ENCODE measurements at places on chromosomes 2 and 18.

- no peak for DNase-seq
These were observed 125.7 kb downstream of the KCTD1 start for GRCh38 chr18:26422472-26423162.

DNA sequence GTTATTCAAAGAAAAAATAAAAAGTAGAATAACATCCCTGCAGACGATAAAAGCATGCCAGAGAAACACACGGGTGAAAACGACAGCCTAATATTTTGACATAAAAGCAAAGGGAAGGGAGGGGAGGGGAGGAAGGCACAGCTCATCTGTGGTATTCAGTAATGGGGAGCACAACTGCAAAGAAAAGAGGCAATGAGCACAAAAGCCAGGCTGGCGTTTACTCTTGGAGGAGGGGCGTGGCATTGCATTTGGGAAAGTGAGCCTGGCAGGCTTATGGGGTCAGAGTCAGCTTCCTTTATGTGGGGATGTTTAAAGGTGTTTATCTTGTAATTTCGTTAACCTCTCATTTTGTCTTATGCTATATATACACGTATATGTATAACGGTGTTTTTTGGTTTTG lies 53.2 kb downstream of the STEAP3 start:
- DNase-seq, result no peak

DNA sequence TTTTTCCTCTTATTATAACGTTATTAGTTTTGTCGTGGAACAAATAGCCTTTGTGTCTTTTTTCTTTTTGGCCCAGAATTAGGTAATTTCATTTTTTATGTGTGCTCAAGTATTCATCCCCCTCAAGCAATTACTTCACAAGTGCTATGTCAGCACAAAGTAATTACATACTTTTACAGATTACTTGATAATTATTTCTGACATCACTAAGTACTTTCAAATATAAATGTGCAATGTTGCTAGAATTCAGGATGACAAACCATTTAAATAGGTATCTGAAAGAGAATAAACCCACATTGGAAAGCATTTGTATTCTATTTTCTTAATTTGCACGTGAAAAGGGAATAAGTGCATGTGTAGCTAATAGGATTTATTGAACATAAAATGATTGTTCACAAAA lies 238.2 kb downstream of the CDH7 start:
- no peak for DNase-seq

DNA sequence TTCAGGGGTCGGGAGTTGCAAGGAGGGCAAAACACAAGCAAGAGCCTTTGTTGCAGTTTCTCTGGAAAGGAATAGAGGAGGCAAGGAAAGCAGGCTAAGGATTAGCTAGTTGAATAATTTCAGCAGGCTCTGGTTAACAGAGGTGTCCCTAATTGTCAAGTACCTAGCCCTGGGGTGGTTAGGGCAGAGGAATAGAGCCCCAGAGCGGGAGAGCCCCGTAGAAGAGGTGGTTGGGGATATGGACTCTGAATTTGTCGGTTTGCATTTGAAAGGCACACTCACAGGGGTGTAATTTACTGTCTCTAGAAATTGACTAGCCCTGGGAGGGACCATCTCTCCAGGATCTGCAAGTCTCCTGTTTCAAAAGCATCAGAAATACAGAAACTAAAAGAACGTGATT lies 1030.2 kb downstream of the TMEM182 start:
- DNase-seq, result no peak

GRCh38 chr2:135999899-136000298 lies 14.5 kb upstream of the DARS1 start:
- no peak for DNase-seq

DNA sequence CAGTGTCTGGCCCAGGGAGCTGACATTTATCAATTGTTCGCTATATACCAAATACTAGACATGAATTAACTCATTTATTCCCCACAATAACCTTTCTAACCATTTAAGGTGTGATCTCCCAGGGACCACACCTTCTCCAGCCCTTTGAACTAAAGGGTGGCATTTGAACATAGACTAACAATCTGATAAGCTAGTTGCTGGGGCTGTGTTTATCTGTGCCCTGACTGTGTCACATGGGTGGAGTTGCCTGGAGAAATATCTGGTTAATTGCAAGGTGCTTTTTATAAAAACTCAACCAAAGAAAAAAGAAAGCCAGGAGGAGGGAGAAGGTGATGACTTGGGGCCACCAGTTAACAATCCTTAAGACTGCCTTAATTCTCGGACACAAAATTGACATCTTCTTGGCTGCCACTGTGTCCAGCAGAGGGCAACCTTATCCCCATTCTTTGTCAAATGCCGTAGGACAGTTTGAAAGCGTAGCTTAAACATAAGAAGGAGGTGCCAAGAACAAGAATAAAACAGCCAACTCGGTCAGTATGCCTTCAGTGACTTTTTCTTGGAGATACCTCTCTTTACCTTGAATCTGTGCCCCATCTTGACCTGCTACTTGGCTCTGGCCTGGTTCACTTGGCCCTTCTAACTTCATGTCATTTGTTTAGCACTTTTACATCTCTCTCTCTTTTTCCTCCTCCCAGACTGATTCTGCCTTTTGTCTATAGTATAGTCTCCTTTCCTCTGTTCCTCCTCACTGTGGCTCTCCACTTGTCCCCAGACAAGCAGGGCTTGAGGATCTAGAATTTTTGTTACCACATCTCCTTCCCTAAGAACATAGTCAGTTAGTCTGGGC lies 183.4 kb downstream of the MYO3B start:
- peak; percentile 9 for DNase-seq

GRCh38 chr2:85850451-85850850 lies 38.3 kb downstream of the ST3GAL5 start:
- no peak for DNase-seq

GRCh38 chr2:41483982-41484857 lies 563.6 kb upstream of the PKDCC start:
- no peak for DNase-seq

DNA sequence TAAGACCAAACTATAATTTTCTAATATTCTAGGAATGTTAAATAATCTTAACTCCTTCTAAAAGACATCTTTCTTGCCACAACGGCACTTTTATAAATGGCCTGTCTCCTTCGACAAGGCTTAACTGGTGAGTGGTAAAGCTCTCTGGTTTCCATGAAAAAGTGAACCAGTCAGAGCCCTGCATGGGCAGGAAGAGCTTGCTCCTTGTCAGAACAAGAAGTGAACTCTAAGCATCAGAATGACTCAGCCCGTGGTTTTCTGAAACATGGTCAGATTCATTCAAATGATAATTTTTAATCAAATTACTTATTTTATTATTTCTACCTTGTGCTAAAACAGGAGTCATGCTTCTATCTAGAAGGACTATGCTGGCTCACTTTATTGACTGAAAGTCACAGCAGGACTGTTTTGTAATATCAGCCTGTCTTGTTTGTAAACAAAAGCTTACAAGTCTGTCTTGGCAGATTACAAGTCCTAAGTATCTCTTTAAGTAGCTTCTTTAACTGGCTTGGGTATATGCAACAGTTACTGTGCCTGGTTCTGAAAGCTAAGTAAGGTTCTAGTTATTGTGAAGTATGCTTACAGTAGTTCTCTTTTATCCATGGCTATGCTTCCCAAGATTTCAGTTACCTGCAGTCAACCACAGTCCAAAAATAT lies 245.4 kb downstream of the NAPG start:
- DNase-seq, result no peak

DNA sequence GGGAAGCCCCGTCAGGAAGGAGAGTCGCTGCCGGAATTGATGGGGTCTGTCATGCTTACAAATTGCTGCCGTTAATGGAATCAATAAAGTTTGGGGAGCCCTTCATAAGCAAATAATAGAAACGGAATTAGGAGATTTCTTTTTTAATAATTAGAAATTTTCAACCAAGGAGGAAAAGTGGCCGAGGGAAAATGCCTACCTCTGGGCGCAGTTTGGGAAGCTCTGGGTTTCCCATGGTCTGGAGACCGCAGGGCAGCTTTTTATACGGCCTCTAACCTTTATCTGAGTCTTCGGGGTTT lies 1.3 kb downstream of the EVX2 start:
- DNase-seq, result no peak

- no peak for DNase-seq
These were observed 116.8 kb downstream of the IKZF2 start for GRCh38 chr2:213034585-213034984.

DNA sequence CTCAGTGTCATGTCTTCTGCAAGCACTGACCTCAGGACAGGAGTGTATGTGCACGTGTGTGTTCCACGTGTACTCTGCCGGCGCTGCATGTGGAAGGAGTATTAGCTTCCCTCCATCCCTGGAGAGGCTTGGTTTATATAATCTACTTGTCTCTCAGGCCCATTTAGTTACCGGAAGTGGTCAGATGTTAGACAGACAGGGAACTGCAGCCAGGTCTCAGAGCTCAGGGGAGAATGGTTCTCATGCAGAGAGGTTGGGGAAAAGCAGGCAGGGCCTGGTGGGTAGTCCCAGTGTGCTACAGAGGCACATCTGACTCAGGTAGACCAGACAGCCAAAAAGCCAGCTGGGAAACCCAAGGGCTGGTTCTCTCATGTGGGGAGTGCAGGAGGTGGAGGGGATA lies 167.9 kb downstream of the CTIF start:
- DNase-seq, result no peak

GRCh38 chr2:241017228-241017940 lies 19.0 kb downstream of the SNED1 start:
- no peak for DNase-seq

DNA sequence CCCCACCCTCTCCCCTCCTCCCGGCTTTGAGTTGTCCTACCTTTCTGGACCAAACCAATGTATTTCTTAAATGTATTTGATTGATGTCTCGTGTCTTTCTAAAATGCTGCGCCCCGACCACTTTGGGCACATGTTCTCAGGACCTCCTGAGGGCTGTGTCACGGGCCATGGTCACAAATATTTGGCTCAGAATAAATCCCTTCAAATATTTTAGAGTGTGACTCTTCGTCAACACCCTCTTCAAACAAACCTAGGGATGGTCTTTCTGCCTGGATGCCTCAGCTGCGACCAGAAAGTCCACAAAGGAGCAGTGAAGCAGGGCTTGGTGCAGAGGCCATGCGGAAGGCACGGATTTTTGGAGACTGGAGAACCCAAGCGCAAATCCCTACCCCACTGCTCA lies 1.1 kb upstream of the SLC35F6 start:
- DNase-seq, result no peak

GRCh38 chr2:129483366-129483765 lies 496.1 kb upstream of the RAB6C start:
- no peak for DNase-seq

GRCh38 chr18:59055345-59056032 lies 84.2 kb upstream of the SEC11C start:
- no peak for DNase-seq

DNA sequence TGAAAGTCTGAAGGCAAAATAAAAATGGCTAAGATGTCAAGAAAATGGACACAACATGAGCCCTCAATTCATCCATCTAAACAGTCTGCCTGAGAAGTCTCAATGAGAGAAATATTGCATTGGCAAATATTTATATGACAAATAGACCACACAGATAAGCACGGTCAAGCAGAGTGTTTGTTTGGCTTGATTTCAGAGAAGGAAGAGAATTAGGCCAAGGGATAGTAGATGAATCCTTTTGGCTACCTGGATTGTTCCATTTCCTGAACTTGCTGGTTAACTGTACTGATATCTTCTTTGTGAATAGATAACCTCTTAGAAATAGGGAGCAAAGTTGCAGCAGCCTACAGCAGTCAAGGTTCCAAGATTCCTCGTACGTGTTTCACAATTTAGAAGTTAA lies 129.6 kb downstream of the RBMS1 start:
- DNase-seq, result no peak

GRCh38 chr2:145563741-145564615 lies 1044.1 kb upstream of the ZEB2 start:
- no peak for DNase-seq

GRCh38 chr2:189648846-189649509 lies 12.3 kb upstream of the ASNSD1 start:
- DNase-seq, result no peak

DNA sequence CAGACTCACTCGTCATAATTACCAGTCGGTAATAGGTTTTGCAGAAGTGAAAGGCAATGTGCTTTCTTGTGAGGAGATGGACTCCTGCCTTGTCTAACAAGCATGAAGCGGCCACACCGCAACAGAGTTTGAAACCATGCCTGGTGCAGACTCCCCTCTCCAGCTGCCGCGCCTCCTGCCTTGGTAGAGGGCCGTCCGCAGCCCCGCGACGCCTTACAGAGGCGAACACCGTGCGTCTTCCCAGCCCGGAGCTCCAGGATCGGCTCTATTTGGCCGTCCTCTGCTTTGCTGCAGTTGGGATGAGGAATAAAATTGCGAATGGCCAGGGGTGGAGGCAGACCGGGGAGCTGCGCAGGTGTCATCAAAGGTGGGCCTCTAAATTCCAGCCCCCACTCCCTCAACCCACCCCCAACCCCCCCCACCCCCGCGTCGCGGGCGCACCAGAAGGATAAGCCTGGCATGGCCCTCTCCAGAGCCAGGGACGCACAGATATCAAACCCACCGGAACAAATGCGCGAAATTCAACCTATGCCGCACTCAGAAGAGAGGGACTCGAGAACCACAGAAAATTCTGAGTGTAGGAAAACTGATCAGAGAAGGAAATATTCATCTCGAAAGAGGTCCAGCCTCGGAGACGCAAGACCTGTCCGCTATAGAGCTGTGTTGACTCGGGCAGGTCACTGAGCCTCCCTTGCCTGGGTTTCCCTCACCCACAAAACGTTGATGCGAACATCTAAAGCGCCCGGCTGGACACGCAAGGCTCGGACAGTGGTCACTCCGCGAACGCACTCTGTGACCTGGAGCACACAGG lies 1.1 kb downstream of the TRABD2A start:
- no peak for DNase-seq

- no peak for DNase-seq
These were observed 113.7 kb downstream of the XRCC5 start for GRCh38 chr2:216222650-216223352.

GRCh38 chr2:30899516-30900054 lies 92.3 kb upstream of the CAPN13 start:
- DNase-seq, result no peak

GRCh38 chr2:195902857-195903256 lies 165.8 kb downstream of the DNAH7 start:
- DNase-seq, result no peak

DNA sequence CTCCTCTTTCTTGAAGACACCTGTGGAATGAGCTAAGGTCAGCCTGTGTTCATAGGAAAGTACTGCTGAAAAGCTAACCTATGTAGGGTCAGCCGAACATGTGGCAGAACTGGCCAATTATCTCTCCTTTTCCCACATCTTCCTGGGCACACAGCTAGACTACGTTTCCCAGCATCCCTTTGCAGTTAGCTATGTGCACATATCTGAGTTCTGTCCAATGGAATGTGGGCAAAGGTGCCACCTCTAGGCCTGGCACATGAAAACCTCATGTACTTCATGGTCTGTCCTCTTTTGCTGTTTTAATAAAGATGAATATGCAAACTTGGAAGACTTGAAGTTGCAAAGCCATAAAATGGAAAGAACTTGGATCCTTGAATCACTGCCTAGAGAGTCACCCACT lies 352.6 kb downstream of the TNS1 start:
- DNase-seq, result no peak

Measured in activated T-helper 1 cell treated with anti-CD3 and anti-CD28 coated beads, Interleukin-2, amount 50 U/mL, for 16 hours (primary cell).